ENCODE measurements at places on chromosomes 2 and 18.

DNA sequence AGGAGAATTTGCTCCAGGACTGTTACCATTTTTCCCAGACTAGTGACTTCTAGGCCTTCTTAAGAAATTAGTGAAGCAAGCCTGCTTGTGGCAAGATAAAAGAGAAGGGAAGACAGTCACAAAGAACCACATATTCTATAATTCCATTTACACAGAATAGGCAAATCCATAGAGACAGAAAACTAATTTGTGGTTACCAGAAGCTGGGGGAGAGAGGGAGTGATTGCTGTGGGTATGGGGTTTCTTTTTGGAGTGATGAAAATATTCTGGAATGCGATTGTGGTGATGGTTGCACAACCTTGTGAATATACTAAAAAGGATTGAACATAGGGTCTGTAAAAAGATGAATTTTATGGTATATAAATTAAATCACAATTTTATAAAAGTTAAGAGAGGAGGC, 37.5 kb upstream of the SIX2 start:
- no peak for DNase-seq

DNA sequence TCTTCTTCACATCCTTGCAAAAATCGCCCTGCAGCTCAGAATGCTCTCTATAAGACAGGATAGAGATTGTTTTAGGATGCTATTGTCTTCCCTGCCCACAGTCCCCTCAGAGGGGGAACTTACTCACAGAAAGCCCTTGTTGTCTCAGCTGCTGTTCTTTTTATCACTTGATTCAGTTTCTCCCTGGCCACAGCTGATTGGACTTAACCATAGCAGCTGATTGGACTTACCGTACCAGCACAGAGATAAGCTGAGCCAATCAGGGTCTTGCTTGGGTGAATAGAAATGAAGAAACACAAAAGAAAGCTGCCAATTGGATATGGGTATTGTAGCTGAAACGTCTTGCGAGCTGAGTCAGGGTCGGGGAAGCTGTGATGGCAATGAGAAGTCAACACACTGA, 194.2 kb upstream of the MEX3C start:
- DNase-seq: no peak

DNA sequence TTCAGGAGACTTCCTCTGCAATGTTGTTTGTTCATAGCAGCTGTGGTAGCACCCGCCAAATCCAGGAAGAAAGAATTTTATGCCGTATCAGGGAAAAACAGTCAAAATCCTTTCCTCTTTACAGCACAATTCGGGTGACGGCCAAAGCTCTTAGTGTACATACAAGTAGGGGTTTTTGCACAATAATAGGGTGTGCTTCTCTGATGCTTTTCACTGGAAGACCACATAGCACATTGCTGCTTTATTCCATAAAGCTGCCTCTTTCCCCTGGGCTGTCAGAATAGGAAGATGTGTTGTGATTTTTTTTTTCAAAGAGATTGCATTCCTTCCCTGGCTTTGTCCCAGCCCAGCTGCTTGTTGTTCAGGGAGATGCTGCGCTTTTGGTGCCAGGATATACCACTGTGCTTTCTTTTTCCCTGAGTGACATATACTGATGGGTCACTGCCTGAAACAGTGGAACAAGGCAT, 27.2 kb upstream of the LANCL1 start:
- no peak for DNase-seq

DNA sequence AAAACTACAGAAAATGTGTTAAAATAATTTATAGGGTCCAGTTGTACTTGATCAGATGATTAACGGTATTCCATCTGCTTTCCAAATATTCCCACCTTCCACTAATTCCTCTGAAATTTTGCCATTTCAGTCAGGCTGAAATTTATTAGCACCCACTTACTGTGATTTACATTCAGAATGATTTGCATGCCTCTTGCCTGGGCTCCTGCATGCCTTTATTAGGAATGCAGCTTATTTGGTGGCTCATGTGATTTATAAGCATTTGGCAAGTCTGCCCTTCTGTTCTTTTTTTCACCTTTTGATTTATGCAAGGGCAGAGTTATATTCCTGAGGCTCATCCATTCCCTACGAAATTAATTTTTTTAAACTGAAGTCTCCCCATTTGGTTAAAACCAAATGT, 1594.5 kb upstream of the PIK3C3 start:
- no peak for DNase-seq

DNA sequence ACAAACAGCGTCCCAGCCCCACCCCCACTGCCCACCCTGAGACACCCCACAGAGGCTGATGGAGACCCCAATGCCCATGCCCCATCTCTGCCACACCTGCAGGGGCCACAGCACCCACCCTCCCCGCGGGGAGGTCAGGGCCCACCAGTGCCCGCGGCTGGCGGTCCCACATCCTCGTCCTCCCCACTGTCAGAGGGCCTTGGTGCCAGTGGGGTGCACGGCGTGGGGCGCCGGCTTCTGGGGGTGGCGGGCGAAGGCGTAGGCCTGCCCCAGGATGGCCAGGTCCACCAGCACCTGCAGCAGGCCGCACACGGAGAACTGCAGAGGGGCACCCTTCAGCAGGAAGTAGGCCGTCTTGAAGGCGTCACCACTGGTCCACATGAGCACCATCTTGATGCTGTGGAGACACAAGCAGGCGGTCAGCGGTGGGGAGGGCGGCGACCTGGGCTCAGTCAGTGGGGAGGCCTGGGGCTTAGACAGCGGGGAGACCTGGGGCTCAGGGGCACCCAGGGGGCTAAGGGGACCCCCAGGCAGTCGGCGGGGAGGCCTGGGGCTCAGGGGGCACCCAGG, 47.6 kb downstream of the SLC66A2 start:
- no peak for DNase-seq

DNA sequence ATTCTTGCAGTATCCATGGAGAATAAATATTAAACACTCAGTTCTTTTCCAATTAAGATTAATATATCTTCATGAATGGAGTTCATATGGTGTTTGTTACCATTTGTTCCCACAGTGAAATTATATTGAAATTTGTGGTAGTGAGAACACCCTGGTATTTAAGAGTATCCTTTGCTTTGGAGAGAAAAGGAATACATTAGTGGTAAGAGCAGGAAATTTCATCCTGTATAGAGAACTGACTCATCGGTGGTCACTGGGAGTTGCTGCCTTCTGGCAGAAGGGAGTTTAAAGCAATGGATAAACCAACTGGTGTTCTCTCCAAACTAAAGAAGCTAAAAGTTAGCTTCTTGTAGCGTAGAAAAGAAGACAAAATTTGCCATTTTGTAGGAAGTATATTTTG, 107.3 kb downstream of the MYO1B start:
- no peak for DNase-seq

Measured in stimulated activated CD4-positive, alpha-beta T cell treated with anti-CD3 and anti-CD28 coated beads, TNF-alpha, amount 100 ng/mL, for 1 hour (primary cell).